ENCODE measurements at places on chromosomes 1 and 21.

- no peak for DNase-seq
Observed at GRCh38 chr1:98103617-98104285, 182.9 kb upstream of the DPYD start.

DNA sequence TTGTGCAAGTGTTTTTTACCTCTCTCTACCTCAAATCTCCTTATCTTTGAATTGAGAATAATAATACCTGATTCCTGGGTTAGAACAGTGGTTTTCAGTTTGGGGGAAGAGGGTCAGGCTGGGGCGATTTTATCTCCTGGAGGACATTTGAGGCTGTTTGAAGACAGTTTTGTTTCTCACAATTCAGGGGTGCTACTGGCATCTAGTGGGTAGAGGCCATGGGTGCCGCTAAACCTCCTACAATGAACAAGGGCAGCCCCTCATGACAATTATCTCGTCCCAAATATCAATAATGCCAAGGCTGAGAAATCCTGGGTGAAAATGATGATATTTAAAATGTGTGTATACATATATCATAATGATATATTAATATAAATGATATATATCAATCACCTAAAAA is 139.1 kb upstream of the USH2A start:
- DNase-seq, result no peak

DNA sequence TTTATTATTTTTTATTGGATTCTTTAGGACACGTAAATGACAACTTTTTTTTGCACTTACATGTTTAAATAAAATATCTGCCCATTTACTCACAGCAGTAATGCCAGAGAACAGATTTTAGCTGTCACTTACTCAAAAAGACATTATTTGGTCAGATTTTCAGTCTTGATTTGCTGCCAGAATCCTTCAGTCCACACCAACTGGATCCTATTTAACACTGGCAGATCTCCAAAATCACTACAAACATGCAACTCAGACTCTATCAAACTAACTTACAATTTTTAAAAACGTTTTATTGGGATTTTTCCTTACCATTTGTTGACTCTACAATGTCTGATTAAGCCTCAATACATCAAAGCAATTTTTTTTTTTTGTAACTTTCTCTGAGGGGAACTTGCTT is 11.1 kb downstream of the ATP6V1G3 start:
- DNase-seq, result no peak

GRCh38 chr1:6935361-6935883 is 150.2 kb downstream of the CAMTA1 start:
- DNase-seq, result no peak

- no peak for DNase-seq
Observed at GRCh38 chr1:100188617-100189016, 10.6 kb upstream of the LRRC39 start.

DNA sequence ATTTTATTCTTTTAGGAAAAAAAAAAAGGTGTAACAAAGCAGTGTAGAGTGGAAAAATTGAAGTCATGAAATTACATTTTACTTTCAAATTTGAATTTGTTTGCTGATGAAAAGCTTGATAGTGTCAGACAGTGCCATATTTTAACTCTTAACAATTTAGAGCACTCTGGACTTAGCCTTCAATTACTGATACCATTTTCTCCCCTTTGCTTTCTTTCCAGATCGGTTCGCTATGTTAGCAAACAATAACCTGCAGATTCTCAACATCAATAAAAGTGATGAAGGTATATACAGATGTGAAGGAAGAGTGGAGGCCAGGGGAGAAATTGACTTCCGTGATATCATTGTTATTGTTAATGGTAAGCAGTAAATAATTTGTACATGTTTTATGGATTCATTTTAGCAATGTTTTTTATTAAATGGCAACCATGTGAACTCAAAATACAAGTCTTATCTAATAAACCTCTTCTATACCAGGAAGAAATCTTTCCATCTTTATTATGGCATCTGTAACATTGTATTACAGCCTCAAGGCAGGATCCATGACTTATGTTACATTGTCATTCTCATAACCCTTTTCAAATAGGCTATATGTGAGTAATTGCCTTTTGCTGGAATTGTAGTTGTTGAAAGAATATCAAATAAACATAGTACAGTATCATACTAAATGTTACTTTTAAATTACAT is 293.8 kb downstream of the NCAM2 start:
- DNase-seq, result no peak

DNA sequence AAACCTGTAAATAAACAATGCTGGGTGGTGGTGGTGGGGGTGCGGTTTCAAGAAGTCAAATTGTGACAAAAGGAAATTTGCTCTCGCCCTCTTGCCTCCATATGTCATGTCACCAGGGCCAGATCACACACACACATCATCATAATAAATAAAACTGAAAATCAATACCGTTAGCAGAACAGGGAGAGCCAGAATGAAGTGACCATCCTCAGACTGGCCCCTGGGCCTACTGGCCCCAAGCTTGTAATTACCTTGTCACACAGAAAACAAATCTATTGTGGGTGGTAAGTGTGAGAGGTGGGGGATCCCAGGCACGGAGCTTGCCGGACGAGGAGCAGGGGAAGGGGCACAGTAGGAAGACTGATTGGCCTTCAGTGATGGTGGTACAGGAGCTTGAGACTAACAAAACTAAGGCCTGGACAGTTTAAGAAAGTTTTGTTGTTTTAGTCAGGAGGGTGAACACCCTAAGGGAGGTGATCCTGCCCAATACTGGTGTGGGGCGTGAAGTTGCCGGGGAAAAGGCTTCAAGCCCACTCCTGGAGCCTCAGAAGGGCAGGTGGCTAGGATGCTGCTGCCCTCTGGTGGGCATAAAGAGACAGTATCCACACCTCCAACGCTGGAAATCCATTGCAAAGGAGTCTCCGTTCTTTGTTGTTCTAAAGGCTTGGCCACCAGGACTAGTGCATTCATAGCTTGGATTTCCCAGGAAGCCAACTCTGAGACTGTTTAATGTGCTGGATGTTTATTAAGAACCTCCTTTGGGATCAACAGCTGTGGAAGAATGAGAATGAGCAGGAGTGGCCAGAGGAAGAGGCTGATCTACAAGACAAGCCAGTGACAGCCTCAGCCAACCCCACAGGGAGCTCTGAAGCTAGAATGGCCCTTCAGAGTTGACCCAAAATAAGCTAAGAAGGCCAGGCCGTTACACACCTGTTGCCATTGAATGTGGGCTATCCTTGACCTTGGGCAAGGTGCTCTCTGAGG is 8.1 kb upstream of the C1orf216 start:
- peak; percentile 63 for DNase-seq

DNA sequence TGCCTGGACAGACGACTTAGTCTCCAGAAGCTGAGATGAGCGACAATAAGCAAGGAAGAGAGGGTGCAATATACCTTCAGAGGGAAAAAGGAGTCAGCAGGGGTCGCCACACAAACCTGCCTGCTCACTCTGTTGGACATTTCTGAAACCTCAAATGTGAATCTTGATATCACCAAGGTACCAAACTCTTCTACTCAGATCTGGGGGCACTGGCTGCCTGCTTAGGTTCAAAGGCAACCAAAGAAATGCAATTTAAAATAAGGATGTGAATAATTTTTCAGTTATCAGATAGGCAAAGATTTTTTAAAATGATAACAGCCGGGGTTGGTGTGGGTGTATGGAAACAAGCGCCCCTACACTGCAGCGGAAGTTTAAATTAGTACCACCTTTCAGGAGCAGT is 164.2 kb downstream of the HIVEP3 start:
- DNase-seq, result peak; percentile 40

DNA sequence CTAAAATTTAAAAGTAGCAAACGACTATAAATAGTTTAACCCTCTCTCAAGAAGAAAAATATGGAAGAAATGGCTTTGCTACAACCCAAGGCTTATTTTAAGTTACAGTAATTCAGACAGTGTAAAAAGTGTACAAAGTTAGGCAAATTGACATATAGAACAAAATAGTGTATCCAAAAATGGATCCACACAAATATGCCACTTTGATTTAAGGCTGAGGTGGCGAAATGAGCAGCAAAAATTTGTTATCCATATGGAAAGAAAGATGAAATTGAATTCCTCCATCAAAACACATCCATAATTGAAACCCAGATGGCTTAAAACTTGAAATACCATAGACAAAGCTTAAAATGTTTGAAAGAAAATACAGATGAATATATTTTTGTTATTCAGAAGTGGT is 540.8 kb downstream of the BRINP3 start:
- DNase-seq, result no peak

Data from germinal center (tissue), 1 donor.